ENCODE measurements at places on chromosomes 11 and 22.

GRCh38 chr11:6531267-6531752 is 34.2 kb downstream of the DNHD1 start:
- no peak for DNase-seq

GRCh38 chr11:73784734-73785133 is 2.9 kb upstream of the MRPL48 start:
- no peak for DNase-seq

GRCh38 chr11:71499125-71499524 is 27.9 kb upstream of the KRTAP5-7 start:
- no peak for DNase-seq

- DNase-seq = no peak
These were observed 8.9 kb downstream of the RIBC2 start for GRCh38 chr22:45422237-45422983.

DNA sequence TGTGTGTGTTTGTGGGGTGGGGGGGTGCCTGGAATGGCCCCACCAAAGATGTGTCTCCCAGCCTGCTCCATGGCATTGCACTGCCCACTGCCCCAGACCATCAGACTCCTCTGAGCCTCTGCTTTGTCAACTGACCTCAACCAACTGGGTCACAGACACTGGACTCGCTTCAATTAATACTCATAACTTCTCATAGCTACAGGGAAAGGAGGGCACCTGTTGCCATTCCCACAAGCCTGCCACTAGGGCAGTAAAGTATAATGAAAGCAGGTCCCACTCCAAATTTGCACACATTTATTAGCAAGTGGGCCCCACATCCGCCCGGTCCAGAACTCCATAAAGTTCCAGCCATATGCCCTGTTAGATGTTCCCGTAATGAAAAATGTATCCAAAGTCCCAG is 70.5 kb upstream of the PRDM11 start:
- no peak for DNase-seq

GRCh38 chr22:26429458-26430286 is 612 bp downstream of the ASPHD2 start:
- no peak for DNase-seq

DNA sequence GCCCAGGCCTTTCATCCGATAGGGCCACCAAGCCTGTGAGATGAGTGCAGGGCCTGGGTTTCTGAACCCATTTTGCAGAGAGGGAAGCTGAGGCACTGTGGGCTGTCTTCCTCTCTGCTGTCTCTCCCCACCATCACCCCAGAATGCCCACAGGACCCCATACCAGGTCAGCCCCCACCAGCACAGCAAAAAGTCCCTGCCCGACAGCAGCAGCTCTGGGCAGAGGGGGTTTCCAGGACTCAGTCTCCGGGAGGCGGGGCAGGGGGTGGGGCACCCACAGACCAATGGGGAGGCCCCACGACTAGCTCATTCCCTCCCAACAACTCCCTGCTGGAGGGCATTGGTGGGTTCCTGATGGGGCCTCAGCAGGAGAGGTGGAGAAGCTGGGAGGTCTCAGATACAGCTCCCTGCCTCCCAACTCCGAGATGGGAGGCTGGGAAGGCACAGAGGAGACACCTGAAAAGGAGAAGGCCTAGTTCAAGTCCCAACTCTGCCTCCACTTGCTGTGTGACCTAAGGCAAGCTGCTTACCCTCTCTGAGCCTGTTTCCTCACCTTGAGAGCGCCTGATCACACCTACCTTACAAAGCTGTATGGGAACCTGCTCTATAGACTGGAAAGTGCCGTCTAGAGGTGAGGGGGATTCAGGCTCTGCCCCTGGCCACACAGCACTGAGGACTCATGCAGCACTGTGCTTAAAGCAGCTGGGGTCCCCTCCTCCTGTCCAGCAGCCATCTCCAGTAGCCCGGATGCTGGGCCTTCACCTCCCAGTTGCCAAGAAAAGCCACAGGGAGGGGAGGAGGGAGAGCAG is 3.5 kb downstream of the CBX7 start:
- peak; percentile 24 for DNase-seq

GRCh38 chr22:46290121-46290842 is 6.4 kb upstream of the GTSE1 start:
- no peak for DNase-seq
